T-helper 1 cell (primary cell): ENCODE measurements at places on chromosomes 12 and 14.

GRCh38 chr12:112350593-112351592 is 31.3 kb downstream of the HECTD4 start:
- DNase-seq, result no peak

GRCh38 chr12:89299931-89300330 is 52.4 kb downstream of the DUSP6 start:
- DNase-seq, result no peak

DNA sequence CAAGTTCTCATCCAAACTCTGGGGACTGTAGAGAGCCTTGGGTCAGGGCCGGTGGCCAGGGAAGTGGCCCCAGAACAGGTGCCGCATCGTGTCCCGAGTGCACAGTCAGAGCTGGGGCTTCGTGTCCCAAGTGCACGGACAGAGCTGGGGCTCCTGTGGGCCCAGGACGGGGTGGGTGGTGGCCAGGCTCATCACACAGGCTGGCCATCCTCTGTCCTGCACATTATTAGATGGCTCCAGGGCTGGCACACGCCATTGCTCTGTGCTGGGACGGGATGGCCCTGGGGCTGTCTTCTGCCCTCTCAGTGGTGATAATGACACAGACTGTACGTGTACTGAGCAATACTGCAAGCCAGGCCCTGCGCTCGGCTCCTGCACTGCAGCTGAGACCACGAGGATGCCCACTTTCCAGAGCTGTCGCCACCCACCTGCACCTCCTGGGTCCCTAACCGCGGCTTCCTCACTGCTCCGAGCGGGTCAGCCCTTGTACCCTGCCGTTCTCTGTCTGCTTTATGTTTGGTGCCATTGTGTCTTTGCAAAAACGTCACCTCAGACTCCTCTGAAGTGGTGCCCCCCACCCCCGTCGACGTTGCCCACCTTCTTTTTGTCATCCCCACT is 1.9 kb downstream of the FBRSL1 start:
- DNase-seq, result no peak

GRCh38 chr12:66636771-66637170 is 42.1 kb downstream of the GRIP1 start:
- DNase-seq, result no peak

DNA sequence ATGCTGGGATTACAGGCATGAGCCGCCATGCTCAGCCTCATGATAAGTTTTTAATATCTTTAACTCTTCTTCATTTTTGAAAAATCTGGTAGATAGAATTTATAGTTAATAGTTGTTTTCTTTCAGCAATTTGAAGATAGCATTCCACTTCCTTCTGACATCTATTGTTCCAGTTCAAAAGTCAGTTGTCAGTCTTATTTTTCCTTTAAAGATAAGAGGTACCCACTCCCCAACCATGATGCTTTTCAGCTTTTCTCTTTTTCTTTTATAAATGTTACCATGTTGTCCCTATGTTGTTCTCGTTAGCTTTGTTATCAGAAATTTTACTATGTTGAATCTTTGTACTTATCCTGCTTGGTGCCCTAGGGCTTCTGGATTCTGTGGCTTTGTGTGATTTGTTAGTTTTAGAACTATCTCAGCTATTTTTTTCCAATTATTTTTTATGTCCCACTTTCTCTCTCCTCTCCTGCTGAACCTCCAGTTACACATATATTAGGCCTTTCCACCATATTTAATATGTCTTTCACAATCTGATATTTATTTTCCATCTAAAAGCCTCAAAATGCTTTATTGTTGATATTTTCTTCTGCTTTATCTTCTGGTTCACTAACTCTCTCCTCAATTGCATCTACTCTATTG is 181.6 kb upstream of the FOXN3 start:
- DNase-seq, result no peak
